NCI-H2081 (cell line): ENCODE measurements at places on chromosomes 2 and 18.

DNA sequence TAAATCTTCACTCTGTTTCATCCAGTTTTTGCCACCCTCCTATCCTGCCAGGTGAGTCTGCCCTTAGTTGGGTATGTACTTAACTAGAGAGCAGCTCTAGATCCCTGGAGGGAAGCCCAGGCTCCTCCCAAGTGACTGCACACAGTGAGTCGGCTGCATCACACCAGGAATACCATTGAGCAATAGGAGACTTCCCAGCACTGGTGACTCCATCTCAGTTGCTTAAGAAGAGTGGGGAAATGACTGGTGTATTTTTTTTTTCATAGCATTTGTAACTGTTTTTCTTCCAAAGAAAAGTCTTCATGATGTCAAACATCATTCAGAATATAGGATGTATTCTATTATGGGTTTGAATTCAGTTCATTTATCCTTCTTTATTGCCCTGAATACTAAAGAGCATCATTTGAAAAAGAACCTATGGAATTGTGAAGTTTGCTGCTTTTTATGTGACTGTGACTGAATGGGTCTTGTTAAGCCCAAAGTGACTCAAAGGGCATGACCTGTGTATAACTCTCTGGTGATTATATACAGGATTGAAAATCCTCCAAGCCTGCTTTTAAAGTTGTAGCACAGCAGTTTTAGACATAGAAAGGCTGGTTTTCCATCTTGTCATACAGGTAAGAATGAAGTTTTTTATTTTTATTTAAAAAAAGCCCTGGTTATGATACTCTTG is 84.3 kb downstream of the MAP3K20 start:
- no peak for DNase-seq

- no peak for DNase-seq
Measured at GRCh38 chr2:208163489-208163888, at the start of gene CRYGA. CRYGA (minus strand) TSS chr2:208163589; CDS start chr2:208163556, 33 bp downstream.

DNA sequence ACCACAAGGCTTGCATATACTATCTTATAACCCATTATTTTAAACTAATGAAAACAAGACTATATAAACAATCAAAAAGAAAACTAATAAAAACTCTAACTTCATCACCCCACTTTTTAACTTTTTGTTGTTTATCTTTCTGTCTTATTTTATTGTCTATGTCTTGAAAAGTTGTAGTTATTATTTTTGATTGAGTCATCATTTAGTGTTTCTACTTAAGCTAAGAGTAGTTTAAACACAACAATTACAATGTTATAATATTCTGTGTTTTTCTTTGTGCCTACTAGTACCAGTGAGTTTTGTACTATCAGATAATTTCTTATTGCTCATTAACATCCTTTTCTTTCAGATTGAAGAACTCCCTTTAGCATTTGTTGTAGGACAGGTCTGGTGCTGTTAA is 318.7 kb upstream of the ATP5MC3 start:
- DNase-seq, result no peak

DNA sequence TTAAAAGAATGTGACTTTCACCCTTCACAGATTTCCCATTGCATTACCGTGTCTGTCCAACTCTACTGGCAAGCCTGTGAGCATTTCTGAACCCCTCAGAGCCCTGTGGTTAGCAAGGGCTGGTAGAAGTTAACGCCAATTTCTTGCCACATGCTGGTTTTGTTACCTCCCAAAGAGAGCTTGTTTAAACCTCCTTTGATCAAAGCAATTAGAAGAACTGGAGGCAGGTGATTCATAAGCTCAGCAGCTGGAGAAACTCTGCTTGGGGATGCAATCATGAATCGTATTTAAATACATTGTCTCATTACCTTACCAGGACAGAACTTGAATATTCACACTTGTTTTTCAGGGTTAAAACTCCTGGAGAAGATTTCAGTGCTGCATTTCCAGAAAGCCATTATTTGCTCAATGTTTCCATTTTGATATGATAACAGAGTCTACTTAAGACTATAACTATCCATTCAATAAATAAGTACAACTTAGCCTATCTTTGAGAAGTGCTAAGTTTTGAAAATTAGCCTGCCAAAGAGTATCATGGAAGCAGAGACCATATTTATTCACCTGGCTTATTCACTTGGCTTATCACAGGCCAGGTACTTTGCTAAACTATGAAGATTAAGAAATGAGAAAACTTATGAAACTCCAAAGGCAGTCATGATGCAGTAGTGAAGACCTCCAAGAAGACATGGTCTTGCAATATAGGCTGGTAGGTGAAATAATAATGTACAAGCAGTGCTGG is 292.8 kb downstream of the INSIG2 start:
- no peak for DNase-seq

- no peak for DNase-seq
Measured at GRCh38 chr2:1736997-1737480, 7.3 kb downstream of the PXDN start.

DNA sequence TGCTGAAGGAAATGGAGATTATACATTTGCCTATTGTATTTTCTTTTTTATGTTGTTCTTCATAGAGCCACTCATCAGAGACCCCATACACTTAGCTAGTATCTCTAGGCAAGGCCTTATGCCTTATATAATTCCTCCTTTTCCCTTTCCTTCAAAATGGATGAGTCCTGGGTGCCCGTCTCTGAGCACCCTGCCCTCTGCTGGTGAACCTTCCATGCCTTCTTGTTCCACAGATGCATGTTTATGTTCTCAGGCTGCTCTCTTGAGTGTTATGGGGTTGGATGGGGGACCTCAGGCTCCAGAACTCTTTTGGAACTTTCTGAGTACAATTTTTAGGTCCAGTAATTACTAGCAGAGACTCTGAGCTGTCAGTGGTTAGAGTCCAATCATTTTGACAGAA is 368.6 kb upstream of the SPRED2 start:
- DNase-seq, result no peak

GRCh38 chr2:62857139-62857931 is 151.8 kb downstream of the EHBP1 start:
- DNase-seq, result peak; percentile 18

- DNase-seq, result no peak
Measured at GRCh38 chr2:133948610-133949290, 305.1 kb upstream of the MGAT5 start.
